ENCODE measurements at places on chromosomes 16 and 17.

DNA sequence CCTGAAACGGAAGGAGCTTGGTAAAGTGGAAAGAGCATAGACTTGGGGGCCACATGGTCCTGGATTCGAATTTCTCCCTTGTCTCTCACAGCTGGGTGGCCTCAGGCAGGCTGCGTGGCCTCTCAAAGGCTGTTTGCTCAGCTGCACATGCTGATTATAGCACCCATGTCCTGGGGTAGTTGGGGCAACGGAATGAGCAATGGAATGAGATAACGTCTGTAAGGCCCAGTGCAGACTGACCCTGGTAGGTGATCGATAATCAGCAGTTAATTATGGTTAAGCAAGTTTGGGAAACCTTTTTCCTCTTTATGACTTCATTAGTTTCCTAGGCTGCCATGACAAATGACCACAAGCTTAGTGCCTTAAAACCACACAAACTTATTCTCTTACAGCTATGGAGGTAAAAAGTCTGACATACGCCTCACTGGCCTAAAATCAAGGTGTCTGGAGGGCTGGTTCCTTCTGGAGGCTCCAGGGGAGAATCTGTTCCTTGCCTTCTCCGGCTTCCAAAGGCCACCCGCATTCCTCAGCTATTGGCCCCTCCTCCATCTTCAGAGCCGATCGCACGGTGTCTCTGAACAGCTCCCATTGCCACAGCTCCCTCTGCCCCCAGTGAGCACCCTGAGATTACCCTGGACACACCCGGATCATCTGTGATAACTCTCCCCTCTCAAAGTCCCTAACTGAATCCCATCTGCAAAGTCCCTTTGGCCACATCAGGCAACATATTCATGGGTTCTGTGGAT, 294.9 kb upstream of the FOXF1 start:
- no peak for DNase-seq

DNA sequence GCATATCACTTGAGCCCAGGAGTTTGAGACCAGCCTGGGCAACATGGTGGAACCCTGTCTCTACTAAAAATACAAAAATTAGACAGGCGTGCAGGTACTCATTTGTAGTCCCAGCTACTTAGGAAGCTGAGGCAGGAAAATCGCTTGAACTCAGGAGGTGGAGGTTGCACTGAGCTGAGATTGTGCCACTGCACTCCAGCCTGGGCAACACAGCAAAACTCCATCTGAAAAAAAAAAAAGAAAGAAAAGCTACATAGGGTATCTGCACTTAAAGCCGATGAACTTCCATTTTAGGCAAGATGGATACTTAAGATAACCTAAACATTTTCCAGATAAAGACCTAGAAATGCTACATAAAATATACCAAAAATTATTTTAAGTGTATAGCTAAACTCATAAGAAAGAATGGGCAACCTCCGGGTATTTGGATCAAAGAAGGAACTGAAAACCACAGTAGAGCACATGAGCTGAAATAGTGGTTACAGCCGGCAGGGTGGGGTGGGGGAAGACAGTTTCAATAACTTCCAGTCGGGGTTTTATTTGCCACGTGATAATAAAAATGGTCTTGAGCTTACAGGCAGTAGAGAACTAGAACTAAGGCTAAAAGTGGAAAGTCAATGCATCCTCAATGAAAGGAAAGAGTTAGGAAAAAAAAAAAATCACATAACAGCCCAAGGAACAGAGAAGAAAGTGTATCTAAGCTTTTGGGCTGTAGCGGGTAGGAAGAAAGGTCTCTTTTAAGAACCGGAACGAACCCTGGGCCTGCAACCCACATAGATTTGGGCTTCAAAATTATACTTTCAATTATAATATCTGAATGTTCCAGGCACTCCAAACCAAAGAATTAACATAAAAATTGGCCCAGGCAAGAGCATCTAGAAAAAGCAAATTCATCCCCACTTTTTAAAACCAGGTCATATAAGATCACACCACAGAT, 53.1 kb downstream of the CFDP1 start:
- DNase-seq = no peak

DNA sequence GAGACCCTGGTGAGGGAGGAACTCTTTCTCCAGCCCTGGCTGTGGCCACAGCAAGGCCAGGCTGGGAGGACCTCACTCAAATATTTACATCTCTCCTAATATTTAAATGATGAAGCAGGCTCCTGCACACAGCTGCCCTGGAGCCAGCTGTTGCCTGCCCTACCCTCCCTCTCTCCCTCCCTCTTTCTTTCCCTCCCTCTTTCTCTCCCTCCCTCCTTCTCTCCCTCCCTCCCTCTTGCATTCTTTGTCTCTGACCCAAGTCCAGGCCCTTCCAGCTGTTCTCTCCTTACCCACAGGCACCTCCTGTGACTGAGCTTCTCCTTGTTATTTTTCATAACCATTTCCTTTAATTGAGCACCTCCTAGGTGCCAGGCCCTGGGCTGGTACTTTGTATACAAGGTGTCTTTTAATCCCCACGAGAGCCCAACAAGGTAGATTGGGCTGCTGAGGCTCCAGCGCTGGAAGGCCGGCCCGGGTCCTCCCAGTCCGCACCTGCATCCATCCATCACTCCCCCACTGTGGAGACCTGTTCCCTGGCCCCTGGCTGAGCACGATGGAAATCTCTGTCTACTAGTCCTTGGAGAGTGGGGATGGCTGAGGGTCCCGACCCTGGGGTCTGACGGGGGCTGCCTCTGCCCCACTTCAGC, 242.3 kb downstream of the SEC14L1 start:
- DNase-seq = no peak

- no peak for DNase-seq
Observed at GRCh38 chr17:76345377-76345974, 8.2 kb downstream of the PRPSAP1 start.

DNA sequence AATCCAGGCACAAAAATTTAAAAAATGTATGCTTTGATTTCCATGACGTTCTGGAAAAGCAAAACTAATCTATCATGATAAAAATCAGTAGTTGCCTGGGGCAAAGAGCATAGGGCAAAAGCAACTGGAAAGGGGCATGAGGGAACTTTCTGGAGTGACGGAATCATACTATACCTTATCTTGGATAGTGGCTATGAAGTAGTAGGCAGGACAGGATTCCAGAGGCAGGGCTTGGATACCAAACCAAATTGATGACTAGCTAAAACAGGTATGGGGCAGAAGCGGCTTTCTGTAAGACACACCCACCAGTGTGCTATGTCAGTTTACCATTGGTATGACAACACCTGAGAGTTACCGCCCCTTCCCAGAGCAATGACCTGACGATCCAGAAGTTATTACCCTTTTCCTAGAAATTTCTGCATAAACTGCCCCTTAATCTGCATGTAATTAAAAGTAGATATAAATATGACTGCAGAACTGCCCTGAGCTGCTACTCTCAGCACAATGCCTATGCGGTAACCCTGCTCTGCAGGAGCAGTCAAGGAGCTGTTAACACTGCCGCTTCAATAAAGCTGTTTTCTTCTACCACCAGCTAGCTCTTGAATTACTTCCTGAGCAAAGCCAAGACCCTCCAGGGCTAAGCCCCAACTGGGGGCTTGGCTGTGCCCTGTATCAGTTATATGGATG, 56.7 kb downstream of the CFDP1 start:
- no peak for DNase-seq

DNA sequence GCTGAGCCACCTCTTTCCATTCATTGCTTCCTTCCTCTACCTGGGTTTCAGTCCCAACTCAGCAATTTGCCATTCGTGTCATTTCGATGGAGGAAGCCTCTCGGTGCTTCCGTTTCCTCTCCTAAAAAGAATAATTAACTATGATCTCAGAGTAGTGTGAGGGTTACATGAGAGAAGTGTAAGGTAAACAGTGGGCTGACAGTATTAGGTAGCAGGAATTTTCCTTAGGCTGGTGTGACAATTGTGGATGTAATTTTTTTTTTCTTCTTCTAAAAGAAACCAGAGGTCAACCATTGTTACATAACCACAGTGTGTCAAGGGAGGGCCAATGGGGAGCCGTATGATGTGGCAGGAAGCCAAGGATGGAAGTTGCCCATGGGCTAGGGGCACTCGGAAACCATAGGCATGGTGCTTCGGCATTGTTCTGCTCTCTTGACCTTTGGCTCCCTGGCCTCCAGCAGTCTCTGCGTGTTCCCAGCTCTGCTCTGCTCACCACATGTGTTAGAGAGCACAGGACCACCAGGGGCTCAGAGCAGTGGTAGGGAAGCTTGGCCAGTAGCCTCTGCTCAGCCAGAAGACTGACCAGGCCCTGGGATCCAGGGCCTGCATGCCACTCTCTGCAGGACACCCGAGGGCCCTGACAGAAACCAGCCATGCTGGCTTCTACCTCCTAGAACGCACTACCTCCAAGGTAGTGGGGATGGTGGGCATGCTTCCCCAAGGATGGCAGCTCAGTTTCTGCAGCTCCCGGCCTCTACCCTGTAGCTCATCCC, 2.0 kb upstream of the TOP2A start:
- DNase-seq = no peak

DNA sequence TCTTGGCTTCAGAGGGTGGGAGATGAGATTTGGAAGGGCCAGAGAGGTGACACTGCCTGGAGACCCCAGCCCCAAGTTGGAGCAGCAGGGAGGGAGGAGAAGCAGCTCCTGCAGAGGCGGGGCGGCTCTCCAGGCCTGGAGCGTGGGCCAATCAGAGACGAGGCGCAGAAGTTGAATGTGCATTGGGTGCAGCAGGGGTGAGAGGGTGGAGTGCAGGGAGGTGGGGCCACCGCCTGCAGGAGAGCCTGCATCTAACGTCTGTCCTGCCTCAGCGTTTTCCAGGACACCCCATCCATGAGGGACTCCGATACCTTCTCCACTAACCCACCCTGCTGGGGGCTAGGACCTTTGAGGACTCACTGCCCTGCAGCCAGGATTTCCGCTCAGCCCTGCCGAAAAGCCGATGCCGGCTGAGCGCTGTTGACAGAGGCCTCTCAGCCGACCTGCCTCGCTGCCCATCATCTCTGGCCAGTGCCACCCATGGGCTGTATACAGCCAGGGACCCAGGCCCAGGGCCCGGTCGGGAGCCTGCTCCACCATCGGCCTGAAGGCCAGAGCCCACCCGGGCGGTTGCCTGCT, 146.2 kb downstream of the ENGASE start:
- no peak for DNase-seq

- no peak for DNase-seq
Observed at GRCh38 chr17:21012736-21013135, 30.1 kb downstream of the USP22 start.

GRCh38 chr16:19945934-19946333, 61.3 kb upstream of the GPRC5B start:
- DNase-seq = no peak

DNA sequence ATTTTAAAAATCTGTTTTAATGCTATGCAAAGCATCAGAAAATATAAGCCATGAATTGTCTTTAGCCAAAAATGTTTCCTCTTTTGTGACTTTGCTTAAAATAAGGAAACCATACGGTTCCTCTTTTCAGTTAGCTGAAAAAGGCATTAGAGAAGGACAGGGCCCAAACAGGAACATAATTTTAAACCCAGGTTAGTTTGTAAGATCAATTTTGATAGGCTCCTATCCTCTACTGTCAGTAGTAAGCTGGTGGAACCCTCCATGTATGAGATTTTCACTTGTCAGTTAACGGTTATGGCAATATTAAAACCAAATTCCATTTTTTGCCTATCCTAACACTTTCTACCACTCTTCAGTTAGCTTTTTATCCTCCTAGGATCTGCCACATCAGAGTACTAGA, 4.3 kb downstream of the EVI2B start:
- DNase-seq = no peak

DNA sequence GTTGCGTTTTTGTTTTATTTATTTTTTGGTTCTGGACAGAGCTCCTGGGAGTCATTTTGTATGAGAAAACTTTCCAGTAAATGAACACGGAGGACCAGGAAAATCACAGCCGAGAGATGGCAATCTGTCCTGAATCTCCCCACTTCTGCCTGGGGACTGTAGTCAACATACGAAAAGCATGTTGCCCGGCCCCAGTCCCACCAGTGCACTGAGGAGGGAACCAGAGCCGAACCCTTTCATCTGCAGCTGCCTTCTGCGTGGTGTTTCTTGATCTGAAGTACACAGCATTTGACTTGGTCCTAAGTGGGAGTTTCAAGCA, 18.9 kb downstream of the SNX11 start:
- no peak for DNase-seq

- DNase-seq = no peak
Observed at GRCh38 chr17:77709594-77709993, 248.9 kb upstream of the TNRC6C start.

- no peak for DNase-seq
Observed at GRCh38 chr17:41707803-41708669, 4.1 kb upstream of the GAST start.

GRCh38 chr17:67911059-67911782, 85.0 kb downstream of the C17orf58 start:
- DNase-seq = no peak

GRCh38 chr16:46889942-46890300, 5.8 kb downstream of the GPT2 start:
- DNase-seq = no peak

DNA sequence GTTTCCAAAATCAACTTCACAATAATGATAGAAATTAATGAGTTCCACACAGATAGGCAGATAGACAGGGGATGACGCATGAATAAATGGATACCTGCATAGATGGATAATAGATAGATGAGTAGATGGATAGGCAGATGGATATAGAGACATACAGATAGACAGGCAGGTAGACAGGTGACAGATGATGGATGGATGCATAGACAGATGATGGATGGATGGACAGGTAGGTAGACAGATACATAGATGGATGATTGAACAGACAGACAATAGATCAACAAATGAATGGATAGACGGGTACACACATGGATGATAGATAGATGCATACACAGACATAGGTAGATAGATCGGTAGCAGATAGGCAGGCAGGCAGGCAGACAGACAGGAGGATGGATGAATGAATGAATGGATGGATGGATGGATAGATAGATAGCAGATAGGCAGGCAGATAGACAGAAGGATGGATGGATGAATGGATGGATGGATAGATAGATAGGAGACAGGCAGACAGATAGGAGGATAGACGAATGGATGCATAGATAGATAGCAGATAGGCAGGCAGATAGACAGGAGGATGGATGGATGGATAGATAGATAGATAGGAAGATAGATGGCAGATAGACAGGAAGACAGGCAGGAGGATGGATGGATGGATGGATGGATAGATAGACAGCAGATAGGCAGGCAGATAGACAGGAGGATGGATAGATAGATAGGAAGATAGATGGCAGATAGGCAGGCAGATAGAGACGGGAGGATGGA, 142.5 kb downstream of the RBFOX3 start:
- DNase-seq = no peak

- DNase-seq = no peak
Observed at GRCh38 chr16:68013440-68013839, 2.3 kb downstream of the DPEP2NB start.

All from astrocyte of the cerebellum (primary cell).